ENCODE measurements at places on chromosomes 2 and 18.

- H3K36me3 ChIP-seq: peaks cover 20% of the 10 kb centered on the region
- no peaks in the 10 kb centered on the region for H3K4me1 ChIP-seq
- H3K27me3 ChIP-seq: no peaks in the 10 kb centered on the region
- H3K27ac ChIP-seq: no peak overlapping the region
- no peak overlapping the region for H3K4me3 ChIP-seq
These were observed 142.1 kb downstream of the USP34 start for GRCh38 chr2:61328707-61329251.

- no peak for DNase-seq
- no peaks in the 10 kb centered on the region for H3K27me3 ChIP-seq
These were observed 34.6 kb downstream of the PREPL start for GRCh38 chr2:44326548-44327264.

DNA sequence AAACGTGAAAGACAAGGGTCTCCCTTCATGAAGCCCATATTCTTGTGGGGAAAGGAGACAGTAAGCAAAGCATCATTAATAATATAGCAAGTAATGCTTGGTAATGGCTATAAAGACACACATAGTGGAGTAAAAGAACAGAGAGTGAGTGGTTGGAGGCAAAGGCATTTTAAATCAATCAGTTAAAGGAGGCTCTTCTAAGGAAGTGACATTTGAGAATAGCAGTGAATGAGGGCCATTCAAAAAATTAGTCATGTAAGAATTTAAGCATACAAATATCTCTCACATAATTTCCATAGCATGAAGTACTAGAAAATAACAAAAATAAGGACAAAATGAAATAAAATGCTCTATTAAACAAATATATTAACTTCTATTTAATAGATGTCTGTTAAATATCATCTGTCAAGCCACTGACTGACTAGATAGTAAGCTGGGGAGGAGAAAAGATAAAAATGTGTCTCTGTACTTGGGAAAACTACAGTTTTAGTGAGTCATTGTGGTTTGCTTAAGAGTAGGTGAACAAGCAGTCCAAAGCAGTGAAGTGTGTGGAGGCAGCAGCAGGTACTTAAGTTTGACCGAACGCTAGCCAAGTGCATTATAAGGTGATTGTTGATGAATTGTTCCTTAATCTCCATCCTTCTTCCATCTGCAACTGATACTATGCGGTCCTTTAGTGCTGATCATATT, 160.1 kb downstream of the PARD3B start:
- no peak for DNase-seq
- H3K4me3 ChIP-seq: no peak overlapping the region
- H3K4me1 ChIP-seq: no peaks in the 10 kb centered on the region
- no peaks in the 10 kb centered on the region for H3K27me3 ChIP-seq

GRCh38 chr2:189487283-189488007, 46.2 kb downstream of the WDR75 start:
- H3K27me3 ChIP-seq: peaks cover 3% of the 10 kb centered on the region

DNA sequence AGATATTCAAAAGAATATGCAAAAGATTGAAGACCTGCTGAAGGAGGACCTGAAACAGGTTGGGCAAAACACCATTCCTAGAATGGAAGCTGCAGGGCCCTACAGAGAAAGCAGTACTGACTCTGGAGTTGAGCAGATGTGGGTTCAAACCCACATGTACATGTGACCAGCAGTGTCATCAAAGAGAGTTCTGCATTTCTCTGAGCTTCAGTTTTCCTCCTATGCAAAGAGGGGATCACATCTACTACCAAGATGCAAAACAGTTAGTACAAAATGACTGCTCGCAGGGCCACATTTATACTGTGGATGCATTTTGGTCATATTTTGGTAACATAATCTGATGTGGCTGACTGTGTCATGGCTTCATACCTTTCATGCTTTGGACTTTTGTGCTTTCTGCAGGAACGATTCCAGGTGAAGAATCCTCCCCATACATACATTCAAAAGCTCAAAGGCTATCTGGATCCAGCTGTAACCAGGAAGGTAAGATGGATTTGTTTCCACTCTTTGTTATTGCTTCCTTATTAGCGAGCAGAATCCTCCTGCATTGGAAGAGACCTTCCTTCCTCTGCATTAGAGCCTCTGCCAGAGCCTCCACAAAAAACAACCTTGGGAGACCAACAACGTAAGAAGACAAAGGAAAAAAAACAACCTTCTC, 174.8 kb downstream of the PRPF40A start:
- H3K27ac ChIP-seq: no peak overlapping the region
- peaks cover 1% of the 10 kb centered on the region for H3K36me3 ChIP-seq
- peaks cover 3% of the 10 kb centered on the region for H3K27me3 ChIP-seq
- H3K4me3 ChIP-seq: no peak overlapping the region

DNA sequence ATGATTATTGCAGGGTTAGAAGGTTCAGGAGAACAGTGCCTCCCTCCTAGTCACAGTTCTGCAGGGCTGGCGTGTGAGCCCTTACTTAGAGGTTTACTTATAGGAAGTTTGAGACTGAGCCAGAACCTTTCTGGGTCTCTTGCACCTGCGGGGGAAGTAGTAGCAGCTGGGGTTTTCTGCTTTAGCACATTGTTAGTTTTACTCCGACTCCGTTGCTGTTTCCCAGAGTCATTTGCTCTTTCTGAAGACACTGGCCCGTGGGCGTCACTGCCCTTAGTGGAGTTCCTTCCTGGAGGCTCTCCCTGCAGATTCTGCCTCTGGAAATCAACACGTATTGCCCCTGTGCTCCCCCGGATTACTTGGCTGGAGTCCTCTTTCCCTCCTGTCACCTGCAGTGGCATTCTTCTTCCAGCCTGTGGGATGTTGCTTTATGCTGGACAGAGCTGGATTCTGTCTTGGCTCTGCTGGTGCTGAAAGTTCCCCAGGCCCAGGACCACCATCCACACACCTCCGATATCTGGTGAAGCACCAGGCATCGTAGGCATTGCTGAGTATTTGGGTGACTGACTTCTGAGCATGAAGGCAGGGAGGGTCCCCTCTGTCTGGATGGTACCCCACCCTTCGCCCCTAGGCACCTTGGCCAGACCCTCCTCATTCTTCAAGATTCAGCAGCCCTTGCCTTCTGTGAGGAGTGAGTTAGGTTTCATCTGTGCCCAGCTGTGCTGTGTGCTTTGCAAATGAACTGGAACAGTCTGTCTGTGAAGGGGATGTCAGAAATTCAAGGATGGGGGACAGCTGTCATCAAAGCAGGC, 51.7 kb downstream of the AGAP1 start:
- no peak for DNase-seq
- H3K27ac ChIP-seq: no peak overlapping the region
- H3K4me1 ChIP-seq: no peaks in the 10 kb centered on the region
- no peak overlapping the region for H3K4me3 ChIP-seq
- H3K36me3 ChIP-seq: no peaks in the 10 kb centered on the region

GRCh38 chr2:149860276-149860921, 272.8 kb upstream of the MMADHC start:
- H3K27me3 ChIP-seq: no peaks in the 10 kb centered on the region
- no peak overlapping the region for H3K27ac ChIP-seq
- no peaks in the 10 kb centered on the region for H3K4me1 ChIP-seq
- no peaks in the 10 kb centered on the region for H3K36me3 ChIP-seq

DNA sequence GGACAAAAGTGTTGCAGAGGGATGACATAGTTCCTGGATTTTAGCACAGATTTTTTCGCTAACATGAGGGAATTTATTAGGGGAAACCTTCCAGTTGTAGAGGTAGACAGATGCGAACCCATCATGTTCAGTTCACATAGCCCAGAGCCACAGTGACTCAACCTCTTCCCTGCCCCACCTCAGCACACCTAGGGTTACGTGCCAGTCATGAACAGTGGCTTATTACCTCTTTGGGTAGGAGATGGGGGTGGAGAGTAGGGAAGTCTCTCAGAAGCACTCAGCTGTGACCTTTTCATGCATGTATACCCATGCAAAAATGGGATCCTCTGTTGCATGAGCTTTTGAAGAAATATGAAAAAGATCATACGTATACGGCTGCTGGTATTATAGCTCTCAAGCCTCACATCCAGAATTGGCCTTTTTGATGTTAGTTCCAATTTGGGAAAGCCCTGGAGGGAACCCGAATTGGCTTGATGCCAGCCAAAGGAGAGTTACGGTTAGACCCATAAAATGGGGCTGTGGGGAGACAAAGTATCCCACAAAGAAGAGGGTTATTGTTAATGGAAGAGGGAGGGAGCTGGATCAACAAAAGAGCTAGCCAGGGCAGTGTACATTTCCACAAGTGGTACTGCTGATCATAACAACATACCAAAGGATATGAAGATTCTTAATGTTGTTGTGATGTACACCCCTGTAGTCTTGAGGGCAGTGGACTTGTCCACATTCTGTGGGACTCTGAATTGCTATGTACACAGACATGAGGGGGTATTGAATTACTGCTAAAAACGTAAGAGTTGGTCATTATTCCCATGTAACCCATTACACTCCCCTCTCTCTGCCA, 4.9 kb downstream of the TANC1 start:
- no peak overlapping the region for H3K4me3 ChIP-seq
- DNase-seq: no peak
- H3K27ac ChIP-seq: no peak overlapping the region
- H3K4me1 ChIP-seq: peaks cover 9% of the 10 kb centered on the region

GRCh38 chr2:174246944-174247381, 1.4 kb downstream of the OLA1 start:
- H3K4me3 ChIP-seq: no peak overlapping the region
- H3K4me1 ChIP-seq: peaks cover 11% of the 10 kb centered on the region
- peaks cover 10% of the 10 kb centered on the region for H3K36me3 ChIP-seq
- H3K27me3 ChIP-seq: no peaks in the 10 kb centered on the region

DNA sequence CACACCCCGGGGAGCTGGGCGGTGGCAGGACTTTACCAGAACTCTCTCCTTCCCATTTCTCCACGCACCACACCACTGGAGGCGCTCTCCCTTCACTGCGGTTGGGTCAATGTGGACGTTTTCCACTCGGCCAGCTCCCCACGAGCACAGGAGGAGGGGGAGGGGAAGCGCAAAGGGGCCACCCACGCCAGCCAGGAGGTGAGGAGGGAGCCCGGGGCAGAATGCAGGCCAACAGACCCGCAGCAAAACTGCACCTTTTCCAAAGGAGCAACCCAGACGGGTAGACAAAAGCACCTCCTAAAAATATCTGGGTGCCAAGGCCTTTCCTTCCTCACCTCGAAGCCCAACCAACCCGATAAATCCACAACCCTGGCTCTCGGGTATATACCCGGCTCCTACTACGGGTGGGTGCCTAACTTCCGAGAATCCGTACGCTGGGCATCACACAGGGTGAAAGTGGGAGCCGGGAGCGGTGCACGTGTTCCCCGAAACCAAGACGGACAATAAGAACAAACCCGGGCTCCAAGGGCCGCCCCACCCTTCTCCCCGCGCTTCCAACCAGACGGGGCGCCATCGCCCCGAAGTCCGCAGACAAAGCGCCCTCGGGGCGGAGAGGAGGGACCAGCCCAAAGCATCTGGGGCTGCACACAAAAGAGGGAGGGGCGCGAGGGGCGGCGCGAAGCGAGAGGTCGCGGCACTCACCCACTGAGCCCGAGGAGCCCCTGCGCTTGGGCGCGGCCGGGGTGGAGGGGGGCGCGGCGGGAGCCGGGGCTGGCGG, 1.0 kb downstream of the RTN4 start:
- DNase-seq: peak; percentile 62
- peaks cover 38% of the 10 kb centered on the region for H3K4me1 ChIP-seq
- peaks cover 1% of the 10 kb centered on the region for H3K36me3 ChIP-seq
- H3K27ac ChIP-seq: peak overlapping the region; percentile 97
- no peaks in the 10 kb centered on the region for H3K27me3 ChIP-seq

GRCh38 chr2:190328573-190329147, 9.0 kb upstream of the HIBCH start:
- no peak overlapping the region for H3K4me3 ChIP-seq
- no peaks in the 10 kb centered on the region for H3K36me3 ChIP-seq
- H3K27ac ChIP-seq: no peak overlapping the region
- DNase-seq: no peak
- no peaks in the 10 kb centered on the region for H3K4me1 ChIP-seq
- H3K27me3 ChIP-seq: peaks cover 11% of the 10 kb centered on the region

DNA sequence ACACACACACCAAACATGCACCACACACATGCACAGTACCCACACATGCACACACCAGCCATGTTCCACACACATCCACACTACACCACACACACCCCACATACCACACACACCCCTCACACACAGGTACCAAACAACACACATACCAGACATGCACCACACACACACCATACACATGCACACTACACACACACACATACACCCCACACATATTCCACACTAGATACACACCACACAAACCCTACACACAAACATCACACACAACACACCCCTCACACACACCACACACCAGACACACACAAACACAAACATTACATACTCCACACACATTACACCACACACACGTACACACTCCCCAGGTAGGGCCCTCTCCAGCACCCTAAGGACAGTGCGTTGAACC, 51.2 kb downstream of the TRABD2A start:
- no peak overlapping the region for H3K4me3 ChIP-seq
- no peaks in the 10 kb centered on the region for H3K27me3 ChIP-seq
- no peaks in the 10 kb centered on the region for H3K36me3 ChIP-seq

DNA sequence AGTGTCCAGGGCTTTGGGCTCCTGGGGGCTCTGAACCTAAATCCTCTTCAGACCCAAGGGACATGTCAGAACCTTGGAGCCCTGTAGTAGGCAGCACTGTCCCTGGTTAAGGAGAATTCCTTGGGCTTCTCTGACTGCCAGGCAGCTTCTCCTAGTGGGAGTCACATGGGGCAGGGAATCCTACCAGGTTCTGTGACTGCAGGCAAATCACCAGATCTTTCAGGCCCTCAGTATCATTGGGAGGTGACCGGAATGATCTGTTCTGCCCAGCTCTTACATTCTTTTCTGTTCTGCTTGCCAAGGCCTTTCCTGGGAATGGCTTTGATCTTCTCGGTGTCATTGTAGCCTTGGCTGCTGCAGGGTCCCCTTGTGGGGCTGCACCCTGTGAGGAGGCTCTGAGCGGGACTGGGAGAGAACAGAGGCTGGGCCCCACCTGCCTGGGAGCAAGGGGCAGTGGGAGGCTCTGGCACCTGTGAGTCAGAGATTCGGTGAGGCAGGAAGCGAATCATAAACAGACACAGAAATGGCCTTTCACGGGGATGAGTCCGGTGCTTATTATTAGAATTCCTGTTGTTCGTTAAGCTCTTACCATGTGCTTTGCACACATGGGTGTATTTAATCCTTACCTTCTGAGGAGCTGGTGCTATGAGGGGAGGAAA, 14.1 kb downstream of the CEP68 start:
- H3K27me3 ChIP-seq: no peaks in the 10 kb centered on the region
- H3K4me3 ChIP-seq: no peak overlapping the region
- peaks cover 24% of the 10 kb centered on the region for H3K4me1 ChIP-seq
- no peak for DNase-seq
- no peaks in the 10 kb centered on the region for H3K36me3 ChIP-seq

GRCh38 chr2:221561770-221562169, 10.3 kb downstream of the EPHA4 start:
- peaks cover 20% of the 10 kb centered on the region for H3K4me1 ChIP-seq
- peaks cover 14% of the 10 kb centered on the region for H3K36me3 ChIP-seq
- peaks cover 2% of the 10 kb centered on the region for H3K27me3 ChIP-seq
- no peak overlapping the region for H3K27ac ChIP-seq
- no peak overlapping the region for H3K4me3 ChIP-seq
- no peak for DNase-seq

GRCh38 chr18:58726671-58727070, 55.4 kb downstream of the MALT1 start:
- no peak for DNase-seq
- H3K27ac ChIP-seq: no peak overlapping the region
- H3K4me3 ChIP-seq: no peak overlapping the region
- H3K36me3 ChIP-seq: peaks cover 23% of the 10 kb centered on the region
- no peaks in the 10 kb centered on the region for H3K27me3 ChIP-seq

- DNase-seq: no peak
- no peaks in the 10 kb centered on the region for H3K36me3 ChIP-seq
- H3K27ac ChIP-seq: no peak overlapping the region
- no peak overlapping the region for H3K4me3 ChIP-seq
- H3K27me3 ChIP-seq: peaks cover 20% of the 10 kb centered on the region
These were observed 20.4 kb upstream of the TMEM247 start for GRCh38 chr2:46458763-46459500.
